ENCODE measurements at places on chromosomes 4 and X. TPM values are rescaled to one million over a fixed set of nuclear protein-coding genes. Genes with fewer than 3 reads are reported as not detected.

The SCRG1 gene
- total RNA-seq = 0.79 TPM

The MAGEB17 gene
- not detected for total RNA-seq

- DNase-seq = peak; percentile 5
These were observed 141.5 kb downstream of the RPS6KA6 start for GRCh38 chrX:84046403-84046984.

- no peak for DNase-seq
These were observed 40.7 kb downstream of the ANXA3 start for GRCh38 chr4:78592088-78592783.

The PPP1R2C gene
- total RNA-seq = not detected

DNA sequence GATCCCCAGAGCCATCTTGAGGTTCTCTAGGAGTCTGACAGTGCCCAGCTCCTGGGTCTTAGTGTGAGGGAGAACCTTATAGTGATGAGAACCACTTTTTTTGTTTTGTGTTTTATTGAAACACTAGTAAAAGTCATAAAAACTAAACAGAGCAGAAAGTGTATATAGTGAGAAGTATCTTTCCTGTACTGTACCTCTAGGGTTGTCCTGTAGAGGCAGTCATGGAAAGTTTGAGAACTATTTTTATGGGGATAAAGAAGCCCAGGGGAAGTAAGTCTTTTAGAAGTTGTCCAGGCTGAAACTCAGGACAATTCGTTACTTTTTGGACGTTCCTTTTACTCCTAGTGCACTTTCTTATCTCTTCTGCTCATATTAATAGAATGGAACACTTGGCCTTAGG lies 40.9 kb downstream of the ADH5 start:
- no peak for DNase-seq

The IL13RA2 gene
- 4.0 TPM for total RNA-seq

- no peak for DNase-seq
These were observed 347.4 kb downstream of the FAM47B start for GRCh38 chrX:35289952-35290351.

DNA sequence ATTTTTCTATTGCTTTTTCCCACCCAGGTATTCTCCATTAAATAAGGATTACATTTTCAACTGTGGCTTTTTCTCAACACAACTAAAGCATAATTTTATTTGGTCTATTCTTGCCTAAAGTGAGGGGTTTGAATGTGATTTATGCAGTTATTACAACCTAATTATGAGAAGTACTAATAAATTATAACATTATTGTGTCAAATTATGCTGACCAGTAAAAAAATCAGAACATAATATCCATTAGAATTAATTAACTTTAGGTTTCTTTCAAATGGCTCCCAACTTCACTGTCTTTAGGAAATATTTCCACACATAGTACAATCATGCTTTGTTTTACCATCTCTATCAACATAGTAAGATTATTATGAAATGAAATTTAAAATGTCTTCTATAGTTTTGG lies 1293.9 kb downstream of the FSTL5 start:
- DNase-seq = no peak

The GAGE13 gene
- not detected for total RNA-seq

DNA sequence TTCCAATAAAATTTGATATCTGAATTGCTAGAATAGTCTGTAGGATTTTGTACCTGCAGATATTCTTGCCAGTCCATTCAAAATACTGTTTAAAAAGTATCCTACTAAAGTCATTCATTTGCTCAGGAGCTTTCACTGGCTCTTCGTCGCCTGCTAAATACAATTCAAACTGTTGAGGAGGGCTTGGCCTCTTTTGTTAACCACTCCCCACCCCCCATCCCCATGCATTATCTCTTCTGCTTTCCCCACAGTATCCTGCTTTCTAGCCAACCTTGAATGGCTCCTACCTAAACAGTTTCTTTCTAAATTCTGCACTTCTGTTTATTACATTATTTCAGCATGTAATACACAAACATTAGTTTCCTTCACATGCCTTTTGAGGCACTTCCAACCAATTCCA lies 230.8 kb downstream of the CPE start:
- DNase-seq = no peak

DNA sequence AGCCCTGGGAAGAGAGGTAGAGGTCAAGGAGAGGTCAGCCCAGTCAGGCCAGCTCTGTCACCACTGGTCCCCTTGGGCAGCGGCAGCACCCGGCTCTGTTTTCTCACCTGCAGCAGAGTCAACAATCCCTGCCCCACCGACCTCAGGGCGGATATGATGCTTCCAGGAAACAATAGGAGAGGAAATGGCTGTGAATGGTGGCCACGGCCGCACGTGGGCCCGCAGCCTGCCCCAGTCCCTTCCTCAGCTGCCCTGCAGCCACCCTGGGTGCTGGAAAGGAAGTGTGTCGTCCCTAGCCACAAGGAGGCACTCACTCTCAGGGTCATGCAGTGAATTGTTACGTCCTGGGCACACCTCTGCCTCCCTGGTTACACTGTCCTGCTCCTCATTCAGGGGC lies 92.5 kb upstream of the ENPP6 start:
- peak; percentile 57 for DNase-seq

The CDX4 gene
- not detected for total RNA-seq

The IL21 gene
- not detected for total RNA-seq

The AFAP1 gene
- 31.4 TPM for total RNA-seq

The FGFBP1 gene
- 52.1 TPM for total RNA-seq

The MAGEB18 gene
- not detected for total RNA-seq

GRCh38 chr4:10200869-10201268 lies 84.3 kb upstream of the WDR1 start:
- no peak for DNase-seq

- no peak for DNase-seq
These were observed 53.1 kb downstream of the SPATA4 start for GRCh38 chr4:176142253-176142652.

DNA sequence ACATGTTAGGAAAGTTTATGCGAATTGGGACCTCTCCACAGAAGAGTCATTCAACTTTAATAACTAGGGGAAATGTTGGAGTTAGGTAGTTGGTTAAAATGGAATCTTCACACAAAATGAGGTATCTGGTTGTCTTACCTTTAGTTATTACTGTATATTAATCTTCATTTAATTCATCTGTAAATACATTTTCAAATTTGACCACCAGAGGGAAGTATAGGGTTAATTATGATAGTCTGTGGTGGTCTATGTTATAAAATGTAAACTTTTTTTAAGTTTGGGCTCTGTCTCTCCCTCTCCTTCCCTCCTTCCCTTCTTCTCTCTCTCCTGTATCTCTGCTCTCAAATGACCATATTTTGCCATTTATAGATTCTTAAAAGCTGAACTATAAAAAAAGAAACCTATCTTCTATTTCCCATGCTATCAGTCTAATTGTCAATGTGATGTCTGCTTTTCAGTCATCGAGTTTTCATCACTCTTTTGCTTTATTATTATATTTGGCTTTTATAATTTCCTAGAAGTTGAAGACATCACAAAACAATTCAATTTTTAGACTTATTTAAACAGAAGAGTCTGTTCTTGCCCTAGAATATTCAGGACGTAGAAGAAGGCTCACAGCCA lies 49.8 kb downstream of the TMEM144 start:
- DNase-seq = no peak
